ENCODE measurements at places on chromosomes 16 and 17. TPM values are rescaled to one million over a fixed set of nuclear protein-coding genes. Genes with fewer than 3 reads are reported as not detected.
A peak's percentile ranks its signal among the peaks of the same experiment; 100 is the strongest.

- peaks cover 72% of the 10 kb centered on the region for H3K27me3 ChIP-seq
- H3K4me1 ChIP-seq = peaks cover 8% of the 10 kb centered on the region
- DNase-seq = no peak
- H3K4me3 ChIP-seq = no peak overlapping the region
- no peak overlapping the region for H3K27ac ChIP-seq
Measured at GRCh38 chr16:86507173-86508027, 2.9 kb upstream of the FOXF1 start.

Gene KRTAP2-3
- not detected for total RNA-seq

Gene OR1A1
- total RNA-seq = not detected

DNA sequence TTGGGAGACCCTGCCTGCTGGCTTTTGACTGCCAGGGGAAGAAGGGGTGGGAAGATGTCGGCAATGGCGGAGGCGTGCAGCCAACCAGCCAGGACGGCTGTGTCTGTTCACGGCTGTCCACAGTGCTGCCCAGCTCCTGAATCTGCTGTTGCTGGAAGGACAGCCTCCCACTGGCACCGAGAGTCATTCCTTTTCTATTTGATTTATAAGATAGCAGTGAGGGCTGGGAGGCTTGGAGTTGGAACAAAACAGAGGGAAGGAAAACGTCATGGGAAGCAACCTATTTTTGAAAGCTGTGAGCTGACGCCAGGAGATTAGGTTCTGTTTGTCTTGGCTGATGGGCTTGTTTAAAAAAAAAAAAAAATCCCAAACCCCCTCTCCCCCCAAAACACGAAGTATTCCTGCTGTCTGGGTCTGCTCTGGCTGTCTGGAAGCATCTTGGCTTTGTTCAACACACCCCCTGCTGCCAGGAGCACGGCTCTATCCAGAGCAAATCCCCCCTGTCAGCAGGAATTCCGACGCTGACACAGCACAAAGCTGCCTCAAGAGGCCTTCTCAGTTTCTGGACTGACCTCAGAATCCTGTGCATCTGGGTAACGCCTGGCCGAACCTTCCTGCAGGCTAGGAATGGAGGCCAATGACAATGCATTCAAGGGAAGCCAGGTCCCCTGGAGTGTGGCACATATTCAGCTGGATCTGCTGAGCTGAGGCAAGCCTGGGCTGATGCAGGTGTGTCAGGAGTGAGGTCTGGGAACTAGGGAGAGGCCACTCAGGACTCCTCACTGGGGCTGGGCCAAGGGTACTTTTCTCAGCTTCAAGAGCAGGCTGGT, 41.0 kb upstream of the SREBF1 start:
- H3K4me3 ChIP-seq = no peak overlapping the region
- no peak for DNase-seq
- peaks cover 5% of the 10 kb centered on the region for H3K4me1 ChIP-seq
- H3K27ac ChIP-seq = no peak overlapping the region
- no peaks in the 10 kb centered on the region for H3K27me3 ChIP-seq

DNA sequence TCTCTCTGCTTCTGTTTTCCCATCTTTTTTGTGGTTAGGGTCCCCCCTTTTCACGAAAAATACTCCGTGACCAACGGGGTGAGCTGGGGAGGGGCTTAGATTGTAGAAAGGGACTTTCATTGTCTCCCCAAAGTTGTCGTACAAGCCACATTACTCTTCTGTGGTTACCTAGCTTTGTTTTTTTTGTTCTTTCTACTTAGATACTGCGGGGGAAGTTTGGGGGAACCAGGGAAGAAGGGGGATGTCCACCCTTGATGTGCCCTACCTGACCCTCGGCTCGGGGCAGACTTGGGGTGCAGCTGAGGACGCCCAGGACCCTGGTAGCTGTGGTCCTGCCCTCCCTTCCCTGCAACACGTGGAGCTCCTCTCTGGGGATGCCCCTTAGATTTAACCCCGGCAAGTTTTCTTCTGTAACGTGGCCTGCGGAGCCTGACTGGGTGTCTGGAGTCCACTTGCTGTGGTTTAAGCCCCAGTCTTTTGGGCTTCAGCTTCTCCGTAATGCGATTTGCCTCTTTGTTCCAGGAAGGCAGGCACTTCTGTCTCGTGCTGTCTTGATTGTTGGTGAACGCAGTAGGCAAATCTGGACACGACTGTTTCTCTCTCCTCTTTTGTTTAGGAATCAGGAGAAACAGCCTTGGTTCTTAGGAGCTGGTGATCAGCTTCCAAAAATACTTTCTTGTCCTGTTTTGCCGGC, 892 bp downstream of the ABCC1 start:
- H3K36me3 ChIP-seq = peaks cover 4% of the 10 kb centered on the region
- no peaks in the 10 kb centered on the region for H3K27me3 ChIP-seq
- peak overlapping the region; percentile 87 for H3K4me3 ChIP-seq

DNA sequence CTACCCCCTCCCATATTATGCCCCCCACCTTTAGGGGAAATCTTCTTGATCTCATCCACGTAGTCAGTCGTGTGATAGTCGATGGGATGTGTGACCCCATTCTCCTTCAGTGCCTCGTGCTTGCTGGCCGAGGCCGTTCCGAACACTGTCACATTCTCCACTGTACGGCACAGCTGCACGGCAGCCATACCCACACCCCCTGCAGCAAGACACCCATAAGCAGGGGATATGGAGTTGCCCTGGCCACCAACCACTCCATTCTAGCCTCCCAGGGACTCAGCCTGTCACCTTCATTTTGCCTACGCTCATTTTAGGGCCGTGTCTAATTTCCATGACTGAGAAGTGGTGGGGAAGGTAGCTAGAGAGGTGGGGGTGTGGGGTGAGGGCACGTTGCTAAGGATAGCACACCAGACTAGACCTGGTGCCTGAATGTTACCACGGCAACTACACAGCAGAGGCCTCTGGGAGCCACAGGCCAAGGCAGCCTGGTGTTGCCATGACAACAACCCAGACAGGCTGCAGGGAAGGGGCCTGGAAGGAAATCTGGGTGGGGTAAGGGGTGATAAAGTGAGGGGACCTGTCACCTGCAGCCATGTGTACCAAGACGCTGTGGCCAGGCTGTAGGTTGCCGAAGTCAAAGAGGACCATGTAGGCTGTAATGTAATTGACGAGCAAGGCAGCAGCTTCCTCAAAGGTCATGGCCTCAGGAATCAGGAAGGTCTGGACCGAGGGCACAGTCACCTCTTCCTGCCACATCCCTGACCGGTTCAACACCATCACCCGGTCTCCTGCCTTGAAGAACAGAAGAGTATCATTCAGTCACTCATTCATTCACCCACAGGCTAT, 4.0 kb downstream of the VAT1 start:
- no peak for DNase-seq
- H3K27ac ChIP-seq = no peak overlapping the region
- no peaks in the 10 kb centered on the region for H3K27me3 ChIP-seq
- peaks cover 14% of the 10 kb centered on the region for H3K4me1 ChIP-seq
- no peak overlapping the region for H3K4me3 ChIP-seq
- peaks cover 55% of the 10 kb centered on the region for H3K36me3 ChIP-seq

- no peaks in the 10 kb centered on the region for H3K4me1 ChIP-seq
- no peak for DNase-seq
- H3K4me3 ChIP-seq = no peak overlapping the region
- no peak overlapping the region for H3K27ac ChIP-seq
- H3K36me3 ChIP-seq = no peaks in the 10 kb centered on the region
- H3K27me3 ChIP-seq = no peaks in the 10 kb centered on the region
Measured at GRCh38 chr16:63228259-63228658, 1192.0 kb upstream of the CDH8 start.

Gene GRN
- 144 TPM for total RNA-seq

GRCh38 chr16:13153696-13154095, 252.3 kb downstream of the SHISA9 start:
- no peak overlapping the region for H3K27ac ChIP-seq
- H3K4me1 ChIP-seq = peaks cover 6% of the 10 kb centered on the region
- DNase-seq = no peak
- no peaks in the 10 kb centered on the region for H3K27me3 ChIP-seq
- no peak overlapping the region for H3K4me3 ChIP-seq
- H3K36me3 ChIP-seq = no peaks in the 10 kb centered on the region

Gene ALDH3A1
- 13.4 TPM for total RNA-seq

DNA sequence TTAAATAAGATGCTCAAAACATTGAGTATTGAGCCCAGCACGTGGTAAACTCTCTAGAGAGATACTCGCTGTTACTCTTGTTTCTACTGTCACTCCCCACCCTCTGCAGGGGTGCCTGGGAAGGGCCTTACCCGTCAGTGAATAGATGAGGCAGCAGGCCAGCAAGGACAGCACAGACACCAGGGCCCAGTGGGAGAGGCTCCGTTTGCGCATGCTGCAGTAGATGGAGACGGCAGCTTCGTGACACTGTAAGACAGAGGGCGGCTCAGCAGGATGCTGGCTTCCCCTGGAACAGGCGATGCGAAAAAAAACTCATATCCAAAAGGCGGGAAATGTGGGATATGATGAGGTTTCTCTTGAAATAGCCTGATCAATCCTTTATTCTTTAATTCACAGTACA, 20.0 kb downstream of the SLC38A8 start:
- DNase-seq = no peak
- peaks cover 7% of the 10 kb centered on the region for H3K36me3 ChIP-seq
- H3K27ac ChIP-seq = no peak overlapping the region
- peaks cover 6% of the 10 kb centered on the region for H3K4me1 ChIP-seq

Gene WSCD1
- total RNA-seq = 0.44 TPM

GRCh38 chr17:63991611-63992010, 6.5 kb upstream of the PRR29 start:
- peaks cover 70% of the 10 kb centered on the region for H3K27me3 ChIP-seq
- no peak overlapping the region for H3K4me3 ChIP-seq
- no peak overlapping the region for H3K27ac ChIP-seq
- DNase-seq = no peak
- H3K36me3 ChIP-seq = no peaks in the 10 kb centered on the region

Gene EMP2
- total RNA-seq = 4.8 TPM

DNA sequence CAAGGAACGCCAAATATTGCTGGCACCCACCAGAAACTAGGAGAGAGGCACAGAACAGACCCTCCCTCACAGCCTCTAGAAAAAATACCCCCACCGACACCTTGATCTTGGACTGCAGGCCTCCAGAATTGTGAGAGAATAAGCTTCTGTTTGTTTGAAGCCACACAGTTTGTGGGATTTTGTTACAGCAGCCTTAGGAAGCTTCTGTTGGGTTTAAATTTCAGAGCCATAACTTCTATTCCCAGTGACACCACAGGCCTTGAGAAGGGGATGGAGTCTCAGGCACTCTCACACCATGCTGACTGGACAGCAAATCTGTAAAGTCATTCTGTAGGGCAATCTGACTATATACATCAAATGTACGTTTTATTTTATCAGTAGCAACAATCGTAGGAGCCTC, 38.6 kb downstream of the RNF112 start:
- no peak for DNase-seq
- H3K27me3 ChIP-seq = no peaks in the 10 kb centered on the region
- no peak overlapping the region for H3K27ac ChIP-seq
- no peak overlapping the region for H3K4me3 ChIP-seq

- no peak overlapping the region for H3K4me3 ChIP-seq
- H3K36me3 ChIP-seq = peaks cover 2% of the 10 kb centered on the region
- H3K27me3 ChIP-seq = no peaks in the 10 kb centered on the region
- H3K27ac ChIP-seq = no peak overlapping the region
- H3K4me1 ChIP-seq = peaks cover 9% of the 10 kb centered on the region
Measured at GRCh38 chr17:79826841-79827578, 12.2 kb downstream of the CBX4 start.

DNA sequence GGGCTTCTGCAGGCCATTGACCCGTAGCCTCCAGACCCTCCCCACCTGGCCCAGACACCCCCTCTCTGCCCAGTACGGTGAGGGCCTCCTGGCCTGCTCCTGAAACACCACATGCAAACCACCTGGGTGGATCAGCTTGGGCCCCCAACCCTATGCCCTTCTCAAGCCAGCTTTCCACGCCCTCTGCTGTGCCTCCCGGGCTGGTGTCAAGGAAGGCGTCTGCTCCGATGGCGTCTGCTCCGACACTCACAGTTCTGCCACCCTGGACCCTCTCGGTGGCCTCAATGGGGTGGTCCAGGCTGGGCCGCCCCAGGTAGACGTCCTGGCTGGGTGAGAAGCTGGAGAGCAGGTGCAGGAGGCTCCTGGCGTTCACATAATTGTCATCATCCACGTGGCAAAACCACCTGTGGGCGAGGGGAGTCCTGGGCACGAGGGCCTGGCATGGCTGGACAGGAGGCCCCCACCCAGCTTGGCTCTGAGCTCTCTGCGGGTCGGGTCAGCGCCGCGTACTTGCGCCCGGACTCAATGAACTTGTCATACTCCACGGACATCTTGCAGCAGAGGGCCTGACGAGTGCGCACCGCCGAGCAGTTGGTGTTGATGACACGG, 1.4 kb downstream of the RFNG start:
- H3K27me3 ChIP-seq = no peaks in the 10 kb centered on the region
- DNase-seq = no peak
- H3K4me1 ChIP-seq = no peaks in the 10 kb centered on the region
- H3K27ac ChIP-seq = no peak overlapping the region
- peaks cover 25% of the 10 kb centered on the region for H3K36me3 ChIP-seq
- peak overlapping the region; percentile 73 for H3K4me3 ChIP-seq

DNA sequence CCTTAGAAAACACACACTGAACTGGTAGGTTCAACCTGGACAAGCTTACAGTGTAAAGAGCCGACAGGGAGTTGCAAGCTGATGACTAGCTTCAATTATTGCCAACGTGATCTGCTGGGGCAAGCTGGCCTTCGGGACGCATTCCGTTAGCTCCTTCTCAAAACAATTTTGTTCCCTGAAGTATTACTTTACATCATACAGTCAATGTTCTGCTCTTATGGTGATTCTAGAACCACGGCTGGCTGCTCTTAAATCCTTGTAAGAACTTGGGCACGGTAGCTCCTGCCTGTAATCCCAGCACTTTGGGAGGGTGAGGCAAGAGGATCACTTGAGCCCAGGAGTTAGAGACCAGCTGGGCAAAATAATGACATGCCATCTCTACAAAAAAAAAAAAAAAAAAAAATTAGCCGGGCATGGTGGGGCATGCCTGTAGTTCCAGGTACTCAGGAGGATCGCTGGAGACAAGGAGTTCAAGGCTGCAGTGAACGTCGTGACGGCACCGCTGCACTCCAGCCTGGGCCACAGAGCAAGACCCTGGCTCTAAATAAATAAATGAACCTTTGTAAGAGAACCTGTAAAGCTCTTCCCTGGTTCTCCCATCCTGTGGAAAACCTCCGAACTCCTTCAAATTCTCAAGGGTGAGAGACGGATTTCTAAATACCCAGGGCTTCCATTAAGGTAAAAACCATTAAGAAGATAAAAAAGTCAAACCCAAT, 2.0 kb downstream of the CDIP1 start:
- H3K4me3 ChIP-seq = peak overlapping the region; percentile 65
- H3K36me3 ChIP-seq = peaks cover 6% of the 10 kb centered on the region
- no peak overlapping the region for H3K27ac ChIP-seq

Data from MCF 10A (cell line).